ENCODE measurements at places on chromosomes 12 and 14.

DNA sequence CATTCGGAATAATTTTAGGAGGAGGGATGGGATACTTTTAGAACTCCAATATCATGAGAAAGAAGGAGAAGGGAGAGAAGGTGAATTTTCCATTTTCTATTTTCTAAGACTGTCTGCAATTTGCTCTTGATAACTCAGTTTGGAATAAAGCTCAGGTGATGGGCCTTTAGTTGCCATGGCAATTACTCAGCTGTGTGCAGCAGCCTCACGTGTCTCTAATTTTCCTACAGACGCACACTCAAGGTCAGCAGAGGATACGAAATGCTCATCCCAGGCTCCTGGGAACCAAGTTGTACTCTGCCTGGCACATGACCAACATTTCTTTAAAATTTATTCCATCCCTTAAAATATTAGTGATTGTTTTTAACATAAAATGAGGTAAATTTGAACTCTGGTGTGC lies 76.7 kb downstream of the TTC8 start:
- DNase-seq = no peak
- no peaks in the 10 kb centered on the region for H3K4me1 ChIP-seq
- H3K36me3 ChIP-seq = no peaks in the 10 kb centered on the region
- H3K4me3 ChIP-seq = no peak overlapping the region
- H3K27me3 ChIP-seq = no peaks in the 10 kb centered on the region

DNA sequence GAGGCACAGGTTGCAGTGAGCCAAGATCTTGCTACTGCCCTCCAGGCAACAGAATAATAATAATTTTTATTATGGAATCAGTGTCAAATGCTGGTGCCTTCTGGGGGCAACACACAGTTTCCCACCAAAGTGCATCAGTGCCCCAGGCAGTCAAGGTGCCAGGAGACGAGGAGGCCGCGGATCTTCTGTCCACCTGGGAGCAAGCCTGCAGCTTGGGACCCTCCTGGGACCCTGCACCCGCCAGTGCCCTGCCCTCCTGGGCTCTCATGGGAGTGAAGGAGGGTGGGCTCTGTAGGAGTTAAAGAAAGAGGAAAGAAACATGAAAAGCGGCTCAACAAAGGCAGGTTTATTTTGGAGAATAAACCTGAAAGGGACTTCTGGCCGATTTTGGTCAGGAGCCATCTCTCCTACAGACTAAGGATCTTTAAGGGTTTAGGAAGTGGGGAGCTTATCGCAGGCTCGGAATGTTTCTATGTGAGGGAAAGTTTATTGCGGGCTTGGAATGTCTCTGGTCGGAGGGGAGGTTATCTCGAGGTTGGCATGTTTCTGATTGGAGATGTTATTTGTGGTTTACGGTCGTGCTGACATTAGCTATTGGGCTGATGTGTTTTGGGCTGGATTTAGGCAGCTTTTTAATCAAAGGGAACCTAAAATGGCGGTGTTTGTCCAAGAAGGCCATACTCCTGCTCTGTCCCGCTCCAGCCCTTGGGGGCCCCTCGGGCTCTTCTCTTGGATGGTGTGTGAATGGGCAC lies 1.1 kb upstream of the ASPG start:
- DNase-seq = no peak
- no peak overlapping the region for H3K27ac ChIP-seq
- peaks cover 21% of the 10 kb centered on the region for H3K27me3 ChIP-seq
- H3K4me3 ChIP-seq = no peak overlapping the region
- peaks cover 8% of the 10 kb centered on the region for H3K4me1 ChIP-seq
- no peaks in the 10 kb centered on the region for H3K36me3 ChIP-seq

DNA sequence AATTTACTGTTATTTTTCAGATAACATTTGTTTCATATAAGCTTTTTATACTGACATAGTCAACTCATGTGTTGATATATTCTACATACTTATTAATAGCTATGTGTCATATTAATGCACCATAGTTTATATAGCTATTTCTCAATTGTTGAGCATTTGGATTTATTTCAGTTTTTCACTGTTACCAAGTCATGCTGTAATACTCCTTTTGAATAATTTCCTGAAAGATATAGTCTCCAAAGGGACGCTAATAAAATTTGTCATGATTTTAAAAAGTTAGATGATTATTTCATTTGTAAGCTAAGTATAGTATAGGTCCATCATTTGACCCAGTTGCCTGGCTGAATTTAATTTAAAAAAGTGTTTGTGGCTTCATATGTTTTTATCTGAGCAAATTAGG lies 47.8 kb downstream of the ATL1 start:
- H3K27me3 ChIP-seq = no peaks in the 10 kb centered on the region
- H3K27ac ChIP-seq = no peak overlapping the region
- no peaks in the 10 kb centered on the region for H3K4me1 ChIP-seq
- no peaks in the 10 kb centered on the region for H3K36me3 ChIP-seq
- H3K4me3 ChIP-seq = no peak overlapping the region

- no peak overlapping the region for H3K4me3 ChIP-seq
- DNase-seq = no peak
- H3K27ac ChIP-seq = no peak overlapping the region
Measured at GRCh38 chr14:101209594-101209993, 306.1 kb upstream of the RTL1 start.

DNA sequence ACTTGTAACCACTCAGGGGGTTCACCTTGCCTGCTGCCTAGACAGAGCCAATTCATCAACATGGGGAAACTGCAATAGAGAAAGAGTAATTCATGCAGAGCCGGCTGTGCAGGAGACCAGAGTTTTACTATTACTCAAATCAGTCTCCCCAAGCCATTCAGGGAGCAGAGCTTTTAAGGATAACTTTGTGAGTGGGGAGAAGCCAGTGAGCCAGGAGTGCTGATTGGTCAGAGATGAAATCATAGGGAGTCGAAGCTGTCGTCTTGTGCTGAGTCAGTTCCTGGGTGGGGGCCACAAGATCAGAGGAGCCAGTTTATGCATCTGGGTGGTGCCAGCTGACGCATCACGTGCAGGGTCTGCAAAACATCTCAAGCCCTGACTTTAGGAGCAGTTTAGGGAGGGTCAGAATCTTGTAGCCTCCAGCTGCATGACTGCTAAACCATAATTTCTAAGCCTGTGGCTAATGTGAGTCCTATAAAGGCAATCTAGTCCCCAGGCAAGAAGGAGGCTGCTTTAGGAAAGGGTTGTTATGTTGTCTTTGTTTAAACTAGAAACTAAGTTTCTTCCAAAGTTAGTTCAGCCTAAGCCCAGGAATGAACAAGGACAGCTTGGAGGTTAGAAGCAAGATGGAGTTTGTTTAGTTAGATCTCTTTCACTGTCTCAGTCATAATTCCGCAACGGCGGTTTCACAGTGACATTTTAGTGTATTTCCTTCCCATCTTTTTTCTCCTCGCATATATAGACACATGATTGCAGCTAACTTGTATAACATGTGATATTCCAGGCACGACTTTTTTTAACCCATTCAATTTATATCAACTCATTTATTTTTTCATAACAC lies 68.9 kb upstream of the NCOR2 start:
- H3K36me3 ChIP-seq = no peaks in the 10 kb centered on the region
- H3K27me3 ChIP-seq = no peaks in the 10 kb centered on the region
- H3K4me3 ChIP-seq = no peak overlapping the region
- H3K27ac ChIP-seq = no peak overlapping the region
- peaks cover 22% of the 10 kb centered on the region for H3K4me1 ChIP-seq
- peak; percentile 66 for DNase-seq

GRCh38 chr14:98417001-98417400 lies 855.0 kb downstream of the BCL11B start:
- H3K4me1 ChIP-seq = no peaks in the 10 kb centered on the region
- no peak for DNase-seq
- H3K4me3 ChIP-seq = no peak overlapping the region
- H3K27me3 ChIP-seq = no peaks in the 10 kb centered on the region
- no peaks in the 10 kb centered on the region for H3K36me3 ChIP-seq
- no peak overlapping the region for H3K27ac ChIP-seq

DNA sequence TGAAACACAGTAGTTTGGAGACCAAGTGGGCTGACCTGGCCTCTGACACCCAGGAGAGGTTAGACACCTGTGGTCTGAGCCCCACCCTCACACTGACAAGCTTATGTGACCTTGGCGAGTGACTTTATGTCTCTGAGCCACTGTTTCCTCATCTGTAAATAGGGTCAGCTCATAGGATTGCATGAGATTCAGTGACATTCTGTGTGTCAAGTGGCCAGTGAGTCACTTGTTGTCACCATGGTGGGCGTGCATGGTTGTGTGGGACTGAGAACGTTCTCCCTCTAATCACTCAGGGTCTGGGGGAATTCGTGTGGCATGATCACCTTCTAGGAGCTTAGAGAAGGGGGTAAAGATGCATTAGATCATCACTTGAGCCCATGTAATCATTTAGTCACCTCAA lies 146.4 kb downstream of the PHETA1 start:
- H3K27me3 ChIP-seq = no peaks in the 10 kb centered on the region
- H3K4me1 ChIP-seq = no peaks in the 10 kb centered on the region
- H3K36me3 ChIP-seq = no peaks in the 10 kb centered on the region
- no peak overlapping the region for H3K27ac ChIP-seq
- no peak for DNase-seq
- H3K4me3 ChIP-seq = no peak overlapping the region

DNA sequence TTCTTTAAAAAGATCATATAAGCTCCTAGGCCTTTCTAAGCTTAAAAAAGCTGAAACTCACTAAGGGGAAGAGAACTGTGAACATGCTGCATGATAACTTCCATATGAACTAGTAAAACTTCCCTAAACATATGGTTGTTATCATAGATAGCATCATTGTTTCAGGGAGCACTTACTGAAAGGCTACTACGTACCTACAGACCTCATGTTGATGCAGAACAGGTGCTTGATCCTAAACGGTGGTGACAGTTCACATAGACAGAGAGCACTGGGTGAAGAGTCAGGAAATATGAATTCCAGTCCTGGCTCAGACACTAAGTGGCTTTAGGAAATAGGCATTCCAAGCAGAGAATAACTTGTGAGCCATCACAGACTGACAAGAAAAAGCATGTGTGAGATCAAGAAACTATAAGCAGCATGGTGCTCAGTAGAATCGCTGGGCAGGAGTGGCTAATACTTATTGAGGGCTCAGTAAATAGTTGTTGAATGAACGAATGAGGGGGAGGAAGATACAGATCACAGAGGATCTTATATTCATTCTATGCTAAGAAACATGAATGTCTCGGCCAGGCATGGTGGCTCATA lies 78.4 kb upstream of the NUDT4 start:
- no peaks in the 10 kb centered on the region for H3K27me3 ChIP-seq
- no peak overlapping the region for H3K27ac ChIP-seq
- H3K36me3 ChIP-seq = no peaks in the 10 kb centered on the region
- peaks cover 27% of the 10 kb centered on the region for H3K4me1 ChIP-seq

DNA sequence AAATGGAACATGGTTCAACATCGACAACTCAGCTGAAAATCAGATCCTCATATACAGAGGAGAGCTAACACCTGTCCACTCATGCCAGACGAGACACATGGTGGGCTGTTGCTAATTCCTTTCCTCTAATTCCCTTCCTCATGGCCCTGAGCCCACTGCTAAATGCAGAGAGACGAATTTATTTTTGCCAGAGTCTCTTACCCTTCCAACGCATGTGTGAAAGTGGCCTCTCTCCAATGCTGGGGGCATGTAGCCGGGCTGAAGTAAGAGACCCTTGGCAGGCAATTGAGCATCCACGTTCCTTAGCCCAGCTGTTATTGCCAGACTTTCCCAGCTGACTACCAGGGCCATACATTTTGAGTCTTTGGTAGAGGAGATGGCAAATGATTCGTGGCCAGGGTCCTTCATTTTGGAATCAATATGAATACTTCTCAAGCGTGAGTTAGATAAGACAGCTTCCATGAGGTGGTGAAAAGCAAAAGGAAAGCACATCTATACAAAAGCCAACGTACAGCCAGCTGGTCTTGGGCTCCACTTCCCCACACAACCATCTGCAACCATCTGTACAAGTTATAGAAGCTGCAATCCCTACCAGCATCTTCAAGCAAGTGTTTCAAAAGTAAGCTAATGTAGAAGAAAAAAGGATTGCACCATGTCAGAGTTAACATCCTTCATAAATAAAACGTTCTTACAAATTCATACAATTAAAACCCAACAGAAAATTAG lies 28.6 kb downstream of the CORO1C start:
- no peaks in the 10 kb centered on the region for H3K27me3 ChIP-seq
- H3K4me3 ChIP-seq = peak overlapping the region; percentile 8
- H3K36me3 ChIP-seq = peaks cover 13% of the 10 kb centered on the region
- H3K4me1 ChIP-seq = peaks cover 81% of the 10 kb centered on the region

GRCh38 chr14:30484201-30484600 lies 74.8 kb upstream of the G2E3 start:
- no peak for DNase-seq
- no peaks in the 10 kb centered on the region for H3K4me1 ChIP-seq
- H3K27ac ChIP-seq = no peak overlapping the region
- no peak overlapping the region for H3K4me3 ChIP-seq
- H3K27me3 ChIP-seq = no peaks in the 10 kb centered on the region
- H3K36me3 ChIP-seq = no peaks in the 10 kb centered on the region

DNA sequence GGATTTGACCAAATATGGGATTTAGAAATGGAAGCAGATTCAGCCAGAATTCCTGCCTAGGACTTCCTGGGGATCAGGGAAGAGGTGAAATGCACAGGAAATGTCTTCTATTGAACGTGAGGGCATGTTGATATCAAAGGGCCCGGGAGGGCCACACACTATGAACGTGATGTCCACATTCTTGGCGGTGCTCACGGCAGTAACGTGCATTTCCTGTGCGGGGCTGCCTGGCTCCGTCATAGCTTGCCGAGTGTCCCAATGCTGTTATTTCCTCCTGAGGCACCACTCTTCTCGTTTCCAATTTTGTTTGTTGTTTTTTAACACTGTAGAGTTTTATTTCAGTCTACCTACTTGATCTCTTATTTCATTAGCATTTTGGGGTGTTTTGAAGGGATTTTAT lies 67.3 kb downstream of the ZNF664 start:
- no peak overlapping the region for H3K4me3 ChIP-seq
- no peaks in the 10 kb centered on the region for H3K4me1 ChIP-seq
- no peak overlapping the region for H3K27ac ChIP-seq
- DNase-seq = no peak
- H3K36me3 ChIP-seq = no peaks in the 10 kb centered on the region

- H3K4me3 ChIP-seq = no peak overlapping the region
- no peak overlapping the region for H3K27ac ChIP-seq
- H3K4me1 ChIP-seq = no peaks in the 10 kb centered on the region
- no peaks in the 10 kb centered on the region for H3K27me3 ChIP-seq
Measured at GRCh38 chr12:50477241-50477832, 27.4 kb upstream of the DIP2B start.

DNA sequence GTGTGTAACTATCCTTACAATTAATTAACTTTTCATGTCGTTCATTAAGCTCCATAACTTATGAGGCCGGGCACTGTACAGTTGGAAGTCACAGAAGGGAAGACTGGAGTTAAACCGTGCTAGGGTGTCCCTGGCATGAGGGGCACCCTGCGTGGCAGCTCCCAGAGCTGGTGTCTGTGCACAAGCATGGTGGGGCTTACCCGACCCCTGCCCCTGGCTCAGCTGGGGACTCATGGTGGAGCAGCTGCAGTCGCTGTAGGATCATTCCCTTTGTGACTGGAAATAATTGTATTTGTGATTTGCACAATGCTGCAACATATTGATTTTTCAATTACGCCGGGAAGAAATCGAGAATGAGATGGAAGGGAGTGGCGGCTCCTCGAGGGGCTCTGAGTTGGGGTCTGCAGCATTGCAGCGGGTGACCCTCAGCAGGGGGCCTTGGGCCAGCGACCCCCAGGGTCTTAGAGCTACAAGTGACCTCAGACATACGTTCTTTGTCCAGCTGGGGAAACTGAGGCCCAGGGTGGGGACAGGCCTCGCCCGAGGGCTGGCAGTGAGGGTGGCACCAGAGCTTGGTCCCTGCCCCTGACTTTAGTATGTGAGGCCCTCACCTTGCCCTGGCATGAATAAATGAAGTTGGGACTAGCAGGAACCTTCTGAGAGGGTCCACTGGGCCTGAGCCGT lies 125.4 kb downstream of the KIF26A start:
- peaks cover 2% of the 10 kb centered on the region for H3K27me3 ChIP-seq
- DNase-seq = no peak
- no peaks in the 10 kb centered on the region for H3K4me1 ChIP-seq
- H3K4me3 ChIP-seq = no peak overlapping the region
